ENCODE measurements at places on chromosomes 16 and 17.

DNA sequence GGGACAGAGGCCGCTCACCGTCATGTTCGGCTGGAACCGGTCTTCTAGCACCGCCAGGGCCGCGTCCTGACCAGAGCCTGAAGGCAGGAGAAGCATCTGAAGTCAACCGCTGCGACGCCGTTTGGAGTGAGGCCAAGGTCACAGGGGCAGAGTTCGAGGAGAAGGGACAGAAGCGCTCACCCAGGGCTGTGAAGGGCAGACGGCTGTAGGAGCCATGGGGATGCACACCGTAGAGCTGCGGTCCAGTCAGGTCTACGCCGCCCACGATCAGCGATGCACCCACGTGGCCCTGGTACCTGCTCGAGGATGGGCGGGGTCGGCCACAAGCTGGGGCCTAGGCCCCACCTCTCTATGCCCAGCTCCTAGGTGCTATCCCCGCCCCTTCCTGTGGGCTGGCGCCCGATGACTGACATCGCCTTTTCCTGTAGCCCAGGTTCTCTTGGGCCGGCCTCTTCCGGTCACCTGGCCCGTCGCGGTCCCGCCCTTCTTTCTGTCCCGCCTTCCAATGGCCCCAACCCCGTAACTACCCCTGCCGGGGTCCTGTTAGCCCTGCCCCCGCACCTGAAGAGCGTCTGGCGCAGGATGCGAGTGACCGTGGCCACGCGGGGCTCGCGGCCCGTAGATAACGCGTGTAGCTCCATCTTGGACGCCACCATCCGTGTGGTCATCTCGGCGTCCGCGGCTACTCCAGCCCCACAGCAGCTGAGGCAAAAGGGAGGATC, 1.1 kb downstream of the PSMB10 start:
- peak; percentile 98 for DNase-seq

GRCh38 chr17:42536048-42536371, at the start of gene NAGLU:
NAGLU (plus strand) TSS chr17:42536241; CDS start chr17:42536273, 32 bp downstream.
- peak; percentile 93 for DNase-seq

- no peak for DNase-seq
Measured at GRCh38 chr17:57540596-57540995, 204.5 kb downstream of the CCDC182 start.

DNA sequence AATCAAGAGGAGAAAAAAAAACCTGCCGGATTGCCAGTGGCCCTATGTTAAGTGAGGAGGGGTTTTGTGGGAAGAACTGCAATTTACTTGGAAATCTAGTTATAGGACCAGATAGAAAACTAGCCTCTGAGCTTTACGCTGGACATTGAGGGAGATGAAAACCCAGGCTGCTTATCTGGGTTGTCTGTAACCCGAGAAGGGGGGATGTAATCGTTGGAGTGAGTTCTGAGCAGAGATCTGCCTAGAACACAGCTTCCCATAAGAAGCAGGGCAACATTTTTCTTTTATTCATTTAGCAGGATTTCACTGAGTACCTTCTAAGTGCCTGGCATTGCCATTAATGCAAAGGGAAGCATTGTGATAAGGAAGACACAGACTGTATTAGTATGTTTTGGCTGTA, 70.6 kb downstream of the KATNIP start:
- no peak for DNase-seq

GRCh38 chr17:78785011-78785662, 3.1 kb upstream of the CYTH1 start:
- DNase-seq, result peak; percentile 59

GRCh38 chr16:21613781-21614180, 14.4 kb downstream of the METTL9 start:
- DNase-seq, result no peak

GRCh38 chr17:20975566-20975965, 67.2 kb downstream of the USP22 start:
- no peak for DNase-seq

GRCh38 chr17:50221266-50221863, 19.9 kb upstream of the COL1A1 start:
- DNase-seq, result peak; percentile 62

DNA sequence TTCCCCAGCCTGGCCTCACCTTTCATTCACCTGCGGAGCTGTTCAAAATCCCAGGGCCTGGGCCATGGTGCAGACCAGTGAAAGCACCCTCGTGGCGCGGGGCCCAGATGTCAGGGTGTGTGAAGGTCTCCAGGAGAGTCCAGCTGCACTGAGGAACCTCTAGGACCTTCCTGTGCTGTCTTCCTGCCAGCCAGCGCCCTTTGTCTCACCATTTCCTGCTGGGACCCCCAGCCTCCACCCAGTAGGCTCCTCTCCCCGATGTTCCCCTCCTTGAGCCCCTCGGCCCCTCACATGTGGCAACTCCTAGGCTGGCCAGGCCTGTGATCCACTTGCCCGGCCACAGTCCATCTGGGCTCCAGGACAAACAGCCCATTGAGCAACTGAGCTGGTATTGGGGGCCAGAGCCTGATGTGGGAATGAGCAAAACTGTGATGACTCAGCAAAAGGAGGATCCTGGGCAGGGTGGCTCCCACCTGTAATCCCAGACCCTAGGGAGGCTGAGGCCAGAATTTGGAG, 677 bp downstream of the SULT1A2 start:
- no peak for DNase-seq

GRCh38 chr17:62714016-62714777, 86.7 kb downstream of the MRC2 start:
- DNase-seq, result no peak

DNA sequence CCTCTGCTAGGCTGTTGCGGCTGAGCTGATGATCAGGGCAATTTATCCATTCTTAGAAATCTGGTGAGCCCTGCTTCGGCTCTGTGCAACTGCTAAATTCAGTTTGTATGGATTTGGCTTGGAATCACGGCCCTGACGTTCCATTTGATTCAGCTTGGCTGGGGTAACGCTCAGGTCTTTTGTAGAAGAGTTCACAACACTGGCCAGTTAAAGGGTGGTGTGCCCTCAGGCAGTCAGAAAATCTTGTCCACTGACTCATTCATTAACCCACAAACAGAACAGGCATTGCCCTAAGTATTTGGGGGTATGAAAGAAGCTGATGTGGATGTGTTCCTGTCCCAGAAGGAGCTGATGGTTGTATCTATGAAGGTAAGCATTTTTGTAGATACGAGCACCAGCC, 53.9 kb downstream of the GNAO1 start:
- DNase-seq, result no peak

- no peak for DNase-seq
Measured at GRCh38 chr16:28602529-28602928, 5.7 kb upstream of the SULT1A2 start.

DNA sequence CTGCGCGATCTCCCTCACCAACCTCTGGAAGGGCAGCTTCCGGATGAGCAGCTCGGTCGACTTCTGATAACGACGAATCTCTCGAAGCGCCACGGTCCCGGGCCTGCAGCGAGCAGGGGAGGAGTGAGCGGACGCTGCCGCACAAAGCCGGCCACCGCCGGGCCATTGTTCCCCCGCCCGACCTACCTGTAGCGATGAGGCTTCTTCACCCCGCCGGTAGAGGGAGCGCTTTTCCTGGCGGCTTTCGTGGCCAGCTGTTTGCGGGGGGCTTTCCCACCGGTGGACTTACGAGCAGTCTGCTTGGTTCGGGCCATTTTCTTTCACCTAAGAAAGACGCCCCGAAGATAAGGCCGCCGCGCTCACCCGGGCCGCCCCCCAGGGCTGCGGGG, 5.8 kb upstream of the UNK start:
- DNase-seq, result no peak

DNA sequence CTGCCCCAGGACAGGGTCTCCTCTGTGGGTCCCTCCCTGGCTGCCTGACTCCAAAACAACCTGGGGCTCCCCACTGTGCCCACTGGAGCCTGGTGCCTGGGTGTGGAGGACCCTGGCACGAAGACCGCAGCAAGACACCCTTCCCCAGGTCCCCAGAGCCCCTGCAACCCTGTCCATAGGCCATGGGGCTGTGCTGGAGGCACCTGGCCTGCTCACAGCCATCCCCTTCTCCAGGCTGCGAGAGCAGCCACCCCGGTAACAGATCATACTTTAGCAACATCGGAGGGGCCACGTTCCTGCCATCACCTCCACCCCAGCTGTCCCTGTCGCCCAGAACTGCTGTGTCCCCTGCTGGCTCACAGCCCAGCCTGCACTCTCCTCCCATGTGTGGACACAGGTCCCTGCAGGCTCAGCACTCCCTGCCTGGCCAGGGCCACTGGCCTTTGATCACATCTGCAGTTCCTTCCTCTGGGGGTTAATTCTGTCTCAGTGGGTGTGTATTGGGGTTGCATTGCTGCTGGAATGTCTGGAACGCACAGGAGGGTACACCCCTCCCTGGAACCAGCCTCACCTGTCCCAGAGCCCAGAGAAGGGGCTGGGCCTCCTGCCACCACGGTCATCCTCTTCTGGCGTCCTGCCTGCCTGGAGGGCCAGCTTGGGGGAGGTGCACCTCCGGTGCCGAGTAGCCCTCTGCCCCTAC, 12.2 kb downstream of the PPL start:
- DNase-seq, result no peak

DNA sequence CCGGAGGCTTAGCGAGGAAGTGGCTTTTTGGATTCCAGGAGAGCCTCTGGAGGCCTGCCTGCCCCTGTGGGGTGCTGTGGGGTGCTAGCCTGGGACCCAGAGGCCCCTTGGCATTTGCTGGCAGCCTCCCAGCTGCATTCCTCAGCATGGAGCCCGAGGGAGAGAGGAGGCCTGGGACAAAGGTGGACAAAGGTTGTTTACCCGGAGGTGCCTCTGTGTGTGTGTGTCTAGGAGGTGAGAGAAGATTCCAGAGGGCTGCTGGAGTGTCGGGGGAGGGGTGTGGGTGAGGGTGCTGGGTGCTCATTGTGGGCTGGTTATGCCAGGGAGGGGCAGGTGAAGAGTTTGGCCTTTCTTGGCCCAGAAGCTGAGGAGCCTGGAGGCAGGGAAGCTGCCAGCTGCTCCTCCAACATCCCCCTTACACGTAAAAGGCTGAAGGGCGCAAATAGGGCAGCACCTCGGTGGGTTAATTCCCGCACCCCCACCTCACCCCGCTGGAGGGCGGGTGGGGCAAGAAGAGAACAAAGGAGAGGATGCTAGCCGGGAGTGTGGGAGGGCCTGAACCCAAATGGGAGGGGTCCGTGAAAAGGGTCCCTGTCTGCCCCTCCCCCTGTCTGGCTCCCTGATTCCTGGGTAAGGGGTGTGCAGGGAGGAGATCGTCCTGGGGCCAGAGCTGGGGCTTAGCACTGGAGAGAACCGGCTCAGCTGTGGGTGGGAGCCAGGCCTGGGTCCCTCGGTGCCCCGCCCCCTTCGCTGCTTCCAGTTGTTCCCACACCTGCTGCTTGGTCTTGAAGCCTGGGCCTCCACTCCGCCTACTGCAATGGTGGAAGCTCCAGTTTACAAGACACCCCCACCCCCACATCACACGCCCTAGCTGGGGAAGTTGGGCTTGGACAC, 9.9 kb downstream of the HEXIM2 start:
- no peak for DNase-seq

DNA sequence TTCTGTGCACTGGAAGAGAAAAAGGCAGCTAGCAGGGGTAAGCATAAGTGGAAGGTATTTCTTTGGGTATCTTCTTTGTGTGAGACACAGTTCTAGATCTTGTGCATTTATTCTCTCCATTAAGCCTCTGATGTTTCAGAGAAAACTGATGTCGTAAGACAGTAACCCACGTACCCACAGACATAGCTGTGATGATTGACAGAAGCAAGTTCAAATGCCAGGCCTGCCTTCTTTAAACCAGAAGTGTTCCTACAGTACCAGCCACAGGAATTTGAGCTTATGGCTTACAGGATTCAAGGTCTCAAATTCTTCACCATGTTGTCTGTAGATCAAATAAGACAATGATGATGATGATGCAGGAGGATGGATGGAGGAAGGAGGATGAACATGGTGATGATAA, 161.4 kb upstream of the KCNJ16 start:
- no peak for DNase-seq

DNA sequence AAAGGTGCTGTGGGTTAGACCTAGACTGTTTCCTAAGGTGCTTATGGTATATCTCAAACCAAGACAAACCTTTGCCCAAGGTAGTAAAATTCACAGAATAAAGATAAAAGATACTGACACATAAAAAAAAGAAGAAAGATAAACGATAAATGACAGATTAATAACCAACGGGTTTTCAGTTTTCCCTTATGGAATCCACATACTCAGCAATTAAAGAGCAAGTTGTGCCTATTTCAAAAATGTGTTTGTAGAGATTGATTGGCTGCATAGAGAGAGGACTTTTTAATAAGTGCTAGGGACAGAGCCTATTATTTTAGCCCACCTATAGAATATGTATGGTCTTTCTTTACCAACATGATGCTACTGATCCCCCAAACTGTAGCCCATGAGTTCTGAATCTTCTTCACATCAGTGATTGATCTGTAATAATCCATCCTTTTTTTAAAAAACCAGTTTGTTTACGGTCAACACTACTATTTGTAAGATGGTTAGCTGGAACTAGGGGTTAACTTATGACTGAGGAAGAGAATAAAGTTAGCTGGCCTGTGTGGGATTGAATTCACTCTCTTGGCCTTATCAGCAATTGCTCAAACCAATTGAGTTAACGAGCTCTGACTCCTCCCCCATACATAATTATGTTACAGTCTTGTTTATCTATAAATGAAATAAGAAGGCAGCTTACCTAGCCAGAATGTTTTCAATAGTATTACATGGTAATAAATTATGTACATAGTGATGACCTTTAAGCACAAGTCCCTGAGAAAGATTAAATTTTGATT, 53.8 kb downstream of the SNX11 start:
- DNase-seq, result no peak

GRCh38 chr16:88940862-88941817, 35.9 kb downstream of the CBFA2T3 start:
- DNase-seq, result no peak

- DNase-seq, result no peak
Measured at GRCh38 chr16:51426276-51426675, 275.2 kb upstream of the SALL1 start.

DNA sequence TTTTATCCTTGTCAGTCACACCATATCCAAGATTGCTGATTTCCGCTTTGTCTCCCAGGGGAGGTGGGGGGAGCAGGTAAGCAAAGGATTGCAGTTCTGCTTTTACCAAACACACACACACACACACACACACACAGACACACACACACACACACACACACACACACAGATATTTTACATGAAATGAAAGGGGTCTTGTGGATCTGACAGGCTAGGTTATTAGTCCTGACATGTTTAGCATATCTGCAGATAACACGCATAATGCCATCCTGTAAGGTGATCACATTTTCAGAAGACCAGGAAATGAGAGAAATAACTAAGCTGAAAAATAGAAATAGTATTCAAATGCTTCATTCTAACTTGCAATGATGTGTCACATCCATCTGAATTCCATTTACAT, 1113.3 kb downstream of the CDH8 start:
- DNase-seq, result no peak

Data from activated CD8-positive, alpha-beta memory T cell treated with anti-CD3 and anti-CD28 coated beads, Interleukin-2, amount 10 ng/mL, durations not matched to agents 7 days and 5 days (primary cell).